Stimulated activated CD8-positive, alpha-beta memory T cell treated with anti-CD3 and anti-CD28 coated beads, Interleukin-2, amount 100 ng/mL, for 48 hours (primary cell): ENCODE measurements at places on chromosomes 16 and 17.

DNA sequence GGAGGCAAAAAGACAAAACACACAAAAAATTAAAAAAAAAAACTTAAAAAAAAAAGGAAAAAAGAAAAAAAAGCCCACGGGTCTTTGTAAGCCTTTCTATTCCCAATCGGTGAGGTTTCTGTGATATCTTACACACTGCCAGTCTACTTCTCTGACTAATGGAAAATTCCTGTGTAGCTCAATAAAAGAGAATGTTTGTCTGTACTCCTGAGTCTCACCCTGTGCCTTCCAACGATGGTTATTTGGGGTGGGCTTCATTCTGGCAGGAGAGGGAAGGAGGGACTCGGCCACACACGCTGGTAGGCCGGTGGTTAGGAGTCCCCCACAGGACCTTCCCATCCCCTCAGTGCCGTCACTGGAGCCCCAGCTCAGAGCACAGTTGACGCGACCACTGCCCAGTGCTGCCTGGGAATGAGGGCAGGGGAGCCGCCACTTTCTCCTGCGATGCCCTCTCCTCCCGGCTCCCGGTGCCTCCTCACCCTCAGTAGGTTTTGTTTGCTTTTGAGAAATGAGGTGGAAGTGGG, 68.0 kb downstream of the AMFR start:
- DNase-seq, result no peak

- DNase-seq, result no peak
These were observed 13.3 kb downstream of the USP10 start for GRCh38 chr16:84712801-84713775.

DNA sequence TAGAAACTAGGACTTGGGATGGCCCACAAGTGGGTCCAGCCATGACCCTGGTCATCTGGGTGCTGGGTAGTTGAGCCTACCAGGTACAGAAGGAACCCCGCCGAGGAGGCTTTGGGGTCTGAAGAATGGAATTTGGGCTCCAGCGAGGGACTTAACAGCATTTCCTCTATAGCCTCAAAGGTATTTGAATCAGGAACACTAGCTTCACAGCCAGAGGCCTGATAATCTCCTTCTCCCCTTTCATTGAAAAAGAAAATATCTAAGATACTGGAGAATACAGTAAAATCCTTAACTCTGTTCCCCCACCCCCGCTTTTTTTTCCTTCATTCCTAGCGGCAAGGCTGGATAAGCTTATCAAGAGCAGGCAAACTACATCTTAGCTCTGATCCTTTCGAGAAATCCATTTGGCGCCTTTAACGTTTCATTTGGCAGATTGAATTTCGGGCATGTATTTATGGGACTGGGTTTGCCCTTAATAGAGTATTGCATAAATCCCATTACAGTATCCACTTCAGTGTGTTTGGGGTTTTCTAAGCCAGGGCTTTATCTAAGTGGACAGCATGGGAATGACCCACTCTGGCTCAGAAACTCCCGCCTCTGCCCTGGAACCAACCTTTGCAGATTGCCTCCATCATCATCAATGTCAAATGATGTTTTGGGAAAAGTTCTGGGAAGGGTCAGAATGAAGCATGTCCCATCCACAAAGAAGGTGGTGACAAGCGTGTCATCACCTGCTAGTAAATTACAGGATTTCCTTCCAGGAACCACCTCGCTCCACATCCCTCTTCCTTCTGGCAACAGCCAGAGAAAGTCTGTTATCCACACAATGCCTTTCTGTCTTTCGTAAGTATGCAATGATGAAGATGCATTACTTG, 36.9 kb downstream of the XYLT1 start:
- DNase-seq, result no peak

DNA sequence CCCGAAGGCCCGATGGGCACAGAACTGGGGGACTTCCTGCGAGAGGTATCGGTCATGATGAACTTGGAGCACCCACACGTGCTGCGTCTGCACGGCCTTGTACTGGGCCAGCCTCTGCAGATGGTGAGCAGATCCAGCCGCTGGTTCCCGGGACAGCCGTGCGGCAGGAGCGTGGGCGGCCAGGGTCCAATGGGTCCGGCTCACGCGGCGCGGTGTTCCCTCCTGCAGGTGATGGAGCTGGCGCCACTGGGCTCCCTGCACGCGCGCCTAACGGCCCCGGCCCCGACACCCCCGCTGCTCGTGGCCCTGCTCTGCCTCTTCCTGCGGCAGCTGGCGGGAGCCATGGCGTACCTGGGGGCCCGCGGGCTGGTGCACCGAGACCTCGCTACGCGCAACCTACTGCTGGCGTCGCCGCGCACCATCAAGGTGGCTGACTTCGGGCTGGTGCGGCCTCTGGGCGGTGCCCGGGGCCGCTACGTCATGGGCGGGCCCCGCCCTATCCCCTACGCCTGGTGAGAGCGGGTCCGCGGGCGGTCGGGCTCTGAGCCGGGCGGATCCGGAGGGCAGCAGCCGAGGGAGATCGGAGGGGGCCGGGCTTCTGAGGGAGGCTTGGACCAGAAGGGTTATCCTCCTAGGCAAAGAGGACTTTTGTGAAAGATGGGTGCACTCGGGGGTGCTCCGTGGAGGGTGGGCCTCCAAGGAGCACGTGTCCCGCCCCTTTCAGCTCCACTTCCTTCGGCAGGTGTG, 3.0 kb downstream of the TNK1 start:
- DNase-seq, result peak; percentile 66

DNA sequence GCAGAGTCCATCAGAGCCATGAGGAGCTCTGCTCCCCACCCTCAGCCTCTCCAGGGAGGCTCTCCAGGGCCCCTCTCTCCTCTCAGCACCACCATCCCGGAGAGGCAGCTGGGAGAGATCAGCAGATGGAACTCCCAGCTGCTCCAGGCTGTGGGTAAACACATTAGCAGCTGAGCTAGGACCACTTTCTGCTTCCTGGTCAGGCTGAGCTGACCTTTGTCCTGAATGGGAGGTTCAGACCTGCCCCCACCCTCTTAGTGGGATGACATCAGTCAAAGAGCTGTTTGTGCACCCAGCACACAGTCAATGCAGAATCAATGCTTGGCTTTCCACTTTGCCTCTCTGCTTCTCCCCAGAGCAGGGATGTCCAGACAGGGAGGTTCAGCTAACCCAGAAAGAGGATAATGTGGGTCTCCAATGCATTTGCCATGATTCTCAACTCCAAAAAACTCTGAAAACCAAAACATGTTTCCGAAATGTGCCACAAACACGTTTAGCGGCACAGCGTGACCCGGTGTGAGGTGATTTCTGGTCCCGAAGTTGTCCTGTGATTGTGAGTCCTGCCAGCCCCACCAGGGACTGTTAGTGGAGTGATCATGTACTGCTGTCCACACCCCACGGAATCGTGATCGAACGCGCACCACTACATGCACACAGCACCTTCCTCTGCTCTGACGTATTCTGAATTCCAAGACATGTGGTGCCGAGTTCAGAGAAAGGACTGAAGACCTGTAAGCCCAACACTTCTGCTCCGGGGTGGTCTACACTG, 6.7 kb downstream of the GPR142 start:
- DNase-seq, result no peak

DNA sequence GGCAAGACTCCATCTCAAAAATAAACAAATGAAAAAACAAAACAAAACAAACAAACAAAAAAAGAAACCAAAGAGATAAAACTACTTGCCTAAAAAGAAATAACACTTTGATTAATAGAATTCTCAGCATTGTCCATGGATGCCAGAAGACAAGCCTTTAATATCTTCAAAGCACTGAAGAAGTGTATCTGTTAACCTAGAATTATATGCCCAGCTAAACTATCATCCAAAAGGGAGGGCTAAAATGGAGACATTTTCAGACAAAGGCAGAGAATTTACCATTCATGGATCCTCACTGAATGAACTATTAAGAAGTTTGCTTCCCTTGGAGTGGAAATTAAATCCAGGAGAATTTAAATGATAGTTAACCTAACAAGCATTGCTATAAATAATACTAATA, 130.1 kb upstream of the SEC14L1 start:
- no peak for DNase-seq

- DNase-seq, result no peak
These were observed 599 bp downstream of the TOP3A start for GRCh38 chr17:18314059-18314730.

DNA sequence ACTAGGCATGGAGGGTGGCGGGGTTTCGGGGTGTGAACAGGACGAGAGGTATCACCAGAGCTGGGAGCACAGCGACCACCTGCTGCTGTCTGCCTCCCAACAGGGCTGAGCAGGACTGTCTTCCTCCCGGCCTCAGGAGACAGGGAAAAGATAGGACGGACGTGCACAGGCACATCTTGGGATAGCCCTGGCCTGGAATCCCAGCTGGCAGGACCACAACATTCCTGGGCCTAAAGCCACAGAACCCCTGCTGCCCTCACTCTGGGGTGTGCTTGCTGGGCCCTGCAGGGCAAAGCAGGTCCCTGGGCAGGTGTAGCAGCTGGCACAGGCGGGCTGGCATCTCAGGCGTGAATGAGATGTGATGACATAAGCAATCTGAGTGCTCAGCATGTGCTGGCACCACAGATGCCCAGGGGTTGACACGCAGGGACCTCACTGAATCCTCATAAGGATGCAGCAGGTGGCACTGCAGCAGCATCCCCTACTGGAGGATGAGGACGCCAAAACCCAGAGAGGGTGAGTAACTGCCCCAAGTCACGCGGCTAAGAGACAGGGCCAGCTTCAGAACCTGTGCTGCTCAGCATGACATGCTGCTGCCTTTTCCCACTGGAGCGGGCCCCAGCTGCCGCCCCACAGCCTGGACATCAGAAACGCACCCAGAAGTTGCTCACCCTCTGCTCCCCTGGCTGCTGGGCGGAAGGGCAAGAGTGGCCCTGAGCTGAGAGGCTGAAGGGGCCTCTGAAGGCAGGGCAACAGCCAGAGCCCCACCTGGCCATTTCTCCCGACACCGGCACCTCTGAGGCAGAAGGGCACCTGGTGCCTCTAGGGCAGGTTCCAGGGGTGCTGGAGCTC, 7.1 kb downstream of the CORO7 start:
- no peak for DNase-seq

DNA sequence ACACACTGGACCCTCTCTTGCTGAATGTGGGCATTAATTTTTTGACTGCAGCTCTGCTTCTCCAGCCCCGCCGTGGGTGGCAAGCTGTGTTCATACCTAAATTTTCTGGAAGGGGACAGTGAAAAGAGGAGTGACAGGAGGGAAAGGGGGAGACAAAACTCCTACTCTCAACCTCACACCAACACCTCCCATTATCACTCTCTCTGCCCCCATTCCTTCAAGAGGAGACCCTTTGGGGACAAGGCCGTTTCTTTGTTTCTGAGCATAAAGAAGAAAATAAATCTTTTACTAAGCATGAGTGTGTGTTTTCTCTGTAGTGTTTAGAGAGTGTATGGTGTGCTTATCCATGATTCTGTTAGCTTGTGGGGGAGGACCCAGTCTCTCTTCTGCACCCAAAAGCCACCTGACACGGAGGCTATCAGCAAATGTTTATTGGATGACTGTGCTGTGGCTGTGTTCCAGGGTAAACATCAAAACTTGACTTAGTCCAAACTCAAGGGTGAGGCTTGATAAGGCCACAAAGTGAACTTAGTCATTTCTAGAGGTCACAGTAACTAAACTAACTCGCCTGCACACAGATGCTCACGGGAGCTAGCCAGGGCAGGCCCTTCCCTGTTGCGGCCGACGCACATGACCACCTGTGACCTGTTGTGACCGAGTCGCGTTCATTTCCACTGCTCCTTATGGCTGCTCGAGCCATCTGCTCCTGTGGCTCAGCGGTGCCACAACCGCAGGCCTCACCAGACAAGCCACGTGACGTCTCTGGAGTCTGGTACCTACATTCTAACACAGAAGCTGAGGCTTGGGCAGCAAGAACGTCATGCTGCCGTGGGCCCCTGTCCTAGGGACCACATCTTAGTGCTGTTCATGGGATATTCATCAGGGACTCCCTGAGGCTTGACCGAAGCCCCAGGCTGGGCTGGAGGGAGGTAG, 9.8 kb upstream of the MED11 start:
- no peak for DNase-seq

DNA sequence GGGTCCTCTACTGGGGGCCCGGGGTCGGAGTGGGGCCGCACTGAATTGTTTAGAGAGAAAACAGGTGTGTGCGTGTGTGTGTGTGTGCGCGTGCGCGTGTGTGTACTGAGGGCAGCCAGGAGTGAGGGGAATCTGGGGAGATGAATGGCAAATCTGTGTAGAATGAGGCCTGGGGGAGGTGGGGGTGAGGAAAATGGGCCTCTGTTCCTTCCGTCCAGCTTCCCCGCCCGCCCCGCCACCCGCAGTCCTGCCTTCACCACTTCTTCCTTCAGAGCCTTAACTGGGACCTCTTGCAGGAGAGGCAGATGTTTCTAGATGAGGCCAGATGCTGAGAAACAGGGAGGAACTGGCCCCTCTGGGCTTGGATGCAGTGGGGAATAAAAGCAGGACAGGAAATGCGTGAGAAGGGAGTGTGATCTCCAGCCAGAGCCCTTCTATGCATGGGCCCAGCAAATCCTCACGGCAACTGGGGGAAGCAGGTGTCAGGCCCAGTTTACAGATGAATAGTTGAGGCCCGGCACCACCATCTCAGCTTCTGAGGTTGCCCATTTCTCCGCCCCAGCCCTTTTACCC, 29.7 kb upstream of the NGFR start:
- no peak for DNase-seq

GRCh38 chr16:70753228-70753627, 47.7 kb downstream of the VAC14 start:
- DNase-seq, result no peak

DNA sequence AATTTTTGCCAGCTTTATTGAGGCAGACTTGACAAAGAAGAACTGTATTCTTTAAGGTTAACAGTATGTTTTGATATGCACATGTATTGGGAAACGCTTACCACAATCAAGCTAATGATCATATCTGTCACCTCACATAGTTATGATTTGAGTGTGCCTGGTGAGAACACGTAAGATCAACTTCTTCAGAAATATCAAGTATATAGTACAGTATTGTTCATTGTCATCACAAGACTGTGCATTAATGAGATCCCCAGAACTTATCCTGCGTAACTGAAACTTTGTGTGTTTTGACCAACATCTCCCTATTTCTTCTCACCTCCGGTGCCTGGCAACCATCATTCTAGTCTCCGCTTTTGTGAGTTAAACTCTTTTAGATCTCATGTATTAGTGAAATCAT, 756.4 kb upstream of the EEF2KMT start:
- no peak for DNase-seq

DNA sequence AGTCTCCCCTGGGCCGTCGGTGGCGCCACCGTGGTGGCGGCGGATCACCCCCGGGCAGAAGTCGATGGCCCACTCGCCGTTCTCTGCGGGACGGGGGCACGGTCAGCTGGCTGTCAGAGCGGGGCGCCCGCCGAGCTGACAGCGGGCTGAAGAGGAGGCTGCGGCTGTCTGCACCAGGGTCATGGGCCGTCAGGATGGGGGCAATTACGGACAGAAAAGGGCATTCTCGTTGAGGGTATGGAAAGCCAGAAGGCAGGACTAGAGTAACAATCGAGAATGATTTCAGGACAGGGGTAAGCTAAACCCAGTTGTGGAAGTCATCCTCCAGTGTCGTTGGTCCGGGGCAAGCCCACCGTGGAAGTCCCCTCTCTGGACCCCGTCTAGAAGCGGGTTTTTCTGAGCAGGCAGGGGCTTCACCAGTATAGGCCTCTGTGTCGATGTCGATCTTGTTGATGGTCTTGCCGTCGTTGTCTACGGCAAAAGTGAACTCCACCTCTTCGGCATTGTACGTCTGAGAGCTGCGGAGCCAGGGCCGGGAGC, 1.7 kb downstream of the CHRNE start:
- DNase-seq, result no peak
